GM12891 (cell line): ENCODE measurements at places on chromosomes 7 and 10.

DNA sequence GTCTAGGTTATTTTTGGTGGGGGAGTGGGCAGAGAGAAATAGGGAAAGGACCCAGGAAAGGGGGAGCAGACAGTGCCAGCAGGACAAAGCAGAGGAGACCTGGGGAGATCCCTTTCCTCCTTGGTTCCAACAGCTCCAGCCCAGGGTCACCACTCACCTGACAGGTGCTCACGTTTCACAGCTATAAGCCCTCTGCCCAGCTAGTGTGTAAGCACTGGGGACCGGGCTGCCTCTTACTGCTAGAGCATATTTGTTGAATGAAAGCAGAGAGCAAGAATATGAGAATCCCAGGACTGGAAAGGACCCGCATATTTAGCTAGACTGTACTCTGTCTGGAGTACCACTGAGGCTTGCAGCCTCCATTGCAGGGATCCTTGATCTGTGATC is 6.7 kb downstream of the ZCCHC24 start:
- DNase-seq, result no peak

- DNase-seq, result no peak
These were observed 844.9 kb upstream of the PHF14 start for GRCh38 chr7:10128748-10129147.

DNA sequence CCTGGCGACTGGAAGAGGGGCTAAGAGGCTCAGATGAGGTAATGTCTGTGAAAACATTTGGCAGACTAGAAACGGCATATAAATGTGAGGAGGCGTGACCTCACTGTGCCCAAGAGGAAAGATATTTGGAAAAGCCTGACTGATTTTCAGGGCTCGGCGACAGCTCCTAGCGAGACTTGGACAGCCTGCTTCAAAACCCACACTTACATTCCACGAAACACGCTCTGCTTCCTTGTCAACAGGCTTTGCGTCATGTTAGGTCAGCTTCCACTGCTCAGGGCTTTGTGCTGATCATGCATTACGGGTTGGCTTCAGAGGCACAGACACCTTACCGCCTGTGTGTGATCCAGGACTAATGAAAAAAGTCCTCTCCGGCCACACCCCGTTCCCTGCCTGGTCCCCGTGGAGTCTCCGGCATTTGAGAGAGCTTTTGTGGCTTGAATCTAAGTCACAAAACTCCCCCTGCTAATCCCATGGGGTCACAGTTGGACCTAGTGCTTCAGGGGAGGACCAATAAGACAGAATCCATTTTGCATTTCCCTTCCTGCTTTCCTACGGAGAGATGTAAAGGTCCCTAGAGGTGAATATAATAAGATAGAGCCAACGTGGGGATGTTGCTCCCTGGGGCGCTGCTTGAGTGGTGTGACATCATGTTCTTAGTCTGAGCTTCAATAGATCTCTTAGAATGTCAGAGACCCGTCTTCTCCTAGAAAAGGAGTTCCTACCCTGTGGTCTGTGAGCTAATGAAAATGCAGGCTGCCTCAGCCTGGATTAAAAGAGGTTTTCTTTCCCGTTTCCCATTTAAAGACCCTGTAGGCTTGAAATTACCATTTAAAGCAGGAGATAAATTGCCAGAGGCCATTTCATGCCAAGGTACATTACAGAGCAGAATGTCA is 25.5 kb downstream of the FGFBP3 start:
- no peak for DNase-seq

DNA sequence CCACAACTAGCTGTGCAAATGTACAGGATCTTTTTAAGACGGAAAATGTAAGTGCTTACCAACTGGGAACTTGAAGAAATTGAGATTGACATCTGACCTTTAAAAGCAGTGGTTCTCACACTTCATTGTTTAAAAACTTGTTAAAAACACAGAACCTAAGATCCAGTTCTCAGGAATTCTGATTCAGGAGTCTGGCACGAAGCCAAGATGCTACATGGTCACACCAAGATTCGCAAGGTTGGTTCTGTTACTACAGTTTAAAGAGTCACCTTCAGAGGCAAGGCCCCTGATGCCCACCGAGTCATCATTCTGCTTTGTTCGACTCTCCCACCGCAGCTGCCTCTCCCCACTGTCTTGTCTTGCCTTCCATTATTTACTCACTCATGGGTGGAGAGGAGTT is 113.3 kb downstream of the GLI3 start:
- DNase-seq, result no peak

- no peak for DNase-seq
These were observed 642.8 kb downstream of the TNS3 start for GRCh38 chr7:46939089-46939488.

DNA sequence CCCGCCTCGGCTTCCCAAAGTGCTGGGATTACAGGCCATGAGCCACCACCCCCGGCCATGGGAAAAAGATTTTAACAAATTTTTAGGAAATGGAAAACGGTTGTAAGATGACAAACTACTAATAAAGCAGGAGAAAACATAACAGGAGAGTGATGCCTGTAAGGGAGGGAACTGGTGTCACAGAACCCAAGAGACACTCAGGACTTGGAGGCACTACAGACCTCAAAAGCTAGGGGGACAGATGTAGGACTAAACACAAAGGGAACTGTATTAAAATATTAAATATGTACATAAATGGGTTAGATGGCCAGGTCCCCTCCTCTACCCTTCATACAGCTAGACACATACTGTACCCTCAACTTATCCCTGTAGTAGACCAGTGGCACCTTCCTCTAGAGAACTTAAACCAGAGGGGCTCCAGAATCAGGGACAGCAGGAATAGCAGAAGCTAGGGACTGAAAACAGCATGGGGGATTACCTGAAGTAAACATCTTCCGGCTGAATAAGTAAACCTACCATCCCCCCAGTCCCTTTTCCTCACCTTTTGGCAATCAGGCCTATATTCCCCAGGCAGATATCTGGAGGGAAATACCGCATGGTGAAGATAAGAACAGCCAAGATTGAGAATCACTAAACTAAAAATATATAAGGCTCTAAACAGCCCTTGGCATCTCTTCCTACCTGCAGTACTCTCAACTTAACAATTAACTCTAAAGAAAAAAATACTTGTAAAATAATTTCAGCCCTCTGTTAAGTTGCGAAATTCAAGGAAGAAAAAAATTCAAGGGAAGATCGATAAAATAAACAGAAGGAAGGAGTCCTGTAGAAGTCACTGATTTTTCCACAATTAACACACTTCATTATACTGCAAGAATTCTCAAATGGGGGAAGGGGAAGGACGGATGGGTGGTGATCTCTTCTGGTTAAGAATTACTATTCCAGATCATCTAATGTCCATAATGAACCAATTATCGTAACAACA is 15.5 kb downstream of the TM9SF3 start:
- DNase-seq, result no peak

DNA sequence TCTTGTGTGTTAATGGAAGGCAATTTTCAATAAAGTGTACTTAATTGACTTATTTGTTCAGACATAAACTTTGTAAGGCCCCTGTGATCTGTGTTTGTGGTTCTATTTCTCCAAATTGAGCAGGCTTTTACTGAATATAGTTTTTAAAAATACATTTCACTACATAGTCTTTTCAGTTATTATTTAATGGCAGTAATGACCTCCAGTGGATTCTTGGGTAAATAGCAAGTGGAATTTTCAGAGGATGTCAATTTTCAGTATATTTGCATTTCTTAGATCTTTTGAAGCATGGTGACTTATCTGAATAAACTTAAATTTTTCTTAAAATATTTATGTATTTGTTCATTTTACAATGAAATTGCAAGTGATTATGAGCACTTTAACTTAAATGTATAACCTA is 203.1 kb upstream of the PCLO start:
- DNase-seq, result no peak

GRCh38 chr7:47677664-47678063 is 95.8 kb upstream of the TNS3 start:
- no peak for DNase-seq

DNA sequence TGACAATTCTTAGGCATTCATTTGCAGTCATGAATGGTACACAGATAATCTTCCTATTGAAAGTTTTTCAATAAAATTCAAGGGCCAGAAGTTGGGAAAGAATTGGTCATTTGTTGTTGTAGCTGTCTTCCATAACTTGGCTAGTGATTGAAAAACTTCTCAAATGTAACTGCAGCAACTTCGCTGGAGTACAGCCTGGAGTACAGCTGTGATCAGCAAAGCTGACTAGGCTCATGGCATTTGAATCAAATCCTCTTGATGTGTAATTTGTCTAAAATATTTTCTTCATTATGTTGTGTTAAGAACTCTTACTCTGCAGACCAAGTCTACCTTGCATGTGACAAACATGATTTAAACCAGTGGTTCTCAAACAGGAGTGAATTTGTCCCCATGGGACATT is 226.5 kb upstream of the STEAP1 start:
- DNase-seq, result no peak

DNA sequence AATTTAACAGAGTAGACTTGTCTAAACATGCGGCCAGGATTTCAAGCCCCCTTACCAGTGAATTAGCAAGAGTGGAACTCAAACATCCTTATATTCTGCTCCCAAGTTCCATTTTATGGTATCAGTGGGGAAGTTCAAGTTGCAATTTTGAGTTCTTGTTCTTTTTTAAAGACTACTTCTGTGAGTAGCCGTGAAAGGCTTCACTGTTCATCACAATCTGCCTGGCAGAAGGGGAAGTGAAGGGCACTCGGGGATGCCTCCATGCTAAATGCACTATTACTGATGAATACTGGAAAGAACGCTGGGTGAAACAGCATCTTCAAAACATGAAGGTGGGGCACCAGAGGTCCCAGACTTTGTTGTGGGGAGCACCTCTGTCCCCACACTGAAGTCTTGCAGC is 22.4 kb upstream of the FGL2 start:
- no peak for DNase-seq

- no peak for DNase-seq
These were observed 22.6 kb downstream of the DOCK1 start for GRCh38 chr10:126927799-126928198.

DNA sequence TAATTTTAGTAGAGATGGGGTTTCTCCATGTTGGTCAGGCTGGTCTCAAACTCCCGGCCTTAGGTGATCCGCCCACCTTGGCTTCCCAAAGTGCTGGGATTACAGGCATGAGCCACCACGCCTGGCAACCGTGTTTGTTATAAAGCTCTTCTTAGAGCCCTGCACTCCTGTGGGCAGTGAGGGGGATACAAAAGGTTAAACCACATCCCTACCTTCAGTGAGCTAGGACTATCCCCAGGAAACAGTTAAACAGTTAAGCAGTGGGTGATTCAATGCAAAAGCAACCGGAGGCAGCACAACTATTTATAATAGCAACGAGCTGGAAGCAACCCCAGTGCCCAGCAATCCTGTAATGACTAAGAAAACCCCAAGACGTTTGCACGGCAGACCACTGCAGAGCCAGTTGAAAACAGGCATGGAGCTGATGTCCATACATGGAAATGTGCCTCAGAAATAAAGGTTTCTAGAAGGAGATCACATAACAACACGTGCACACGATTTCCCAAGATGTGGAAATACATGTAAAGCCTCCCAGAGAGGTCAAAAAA is 107.2 kb upstream of the LYZL2 start:
- DNase-seq, result peak; percentile 17

GRCh38 chr10:34413756-34414587 is 401.1 kb downstream of the PARD3 start:
- no peak for DNase-seq

- DNase-seq, result no peak
These were observed 220.9 kb upstream of the MKLN1 start for GRCh38 chr7:131106681-131107336.

- no peak for DNase-seq
These were observed 49.2 kb downstream of the IQUB start for GRCh38 chr7:123485187-123485586.

GRCh38 chr10:119407254-119407777 is 135.2 kb downstream of the RGS10 start:
- DNase-seq, result no peak

- DNase-seq, result no peak
These were observed 637 bp downstream of the SAMD8 start for GRCh38 chr10:75111907-75112679.

DNA sequence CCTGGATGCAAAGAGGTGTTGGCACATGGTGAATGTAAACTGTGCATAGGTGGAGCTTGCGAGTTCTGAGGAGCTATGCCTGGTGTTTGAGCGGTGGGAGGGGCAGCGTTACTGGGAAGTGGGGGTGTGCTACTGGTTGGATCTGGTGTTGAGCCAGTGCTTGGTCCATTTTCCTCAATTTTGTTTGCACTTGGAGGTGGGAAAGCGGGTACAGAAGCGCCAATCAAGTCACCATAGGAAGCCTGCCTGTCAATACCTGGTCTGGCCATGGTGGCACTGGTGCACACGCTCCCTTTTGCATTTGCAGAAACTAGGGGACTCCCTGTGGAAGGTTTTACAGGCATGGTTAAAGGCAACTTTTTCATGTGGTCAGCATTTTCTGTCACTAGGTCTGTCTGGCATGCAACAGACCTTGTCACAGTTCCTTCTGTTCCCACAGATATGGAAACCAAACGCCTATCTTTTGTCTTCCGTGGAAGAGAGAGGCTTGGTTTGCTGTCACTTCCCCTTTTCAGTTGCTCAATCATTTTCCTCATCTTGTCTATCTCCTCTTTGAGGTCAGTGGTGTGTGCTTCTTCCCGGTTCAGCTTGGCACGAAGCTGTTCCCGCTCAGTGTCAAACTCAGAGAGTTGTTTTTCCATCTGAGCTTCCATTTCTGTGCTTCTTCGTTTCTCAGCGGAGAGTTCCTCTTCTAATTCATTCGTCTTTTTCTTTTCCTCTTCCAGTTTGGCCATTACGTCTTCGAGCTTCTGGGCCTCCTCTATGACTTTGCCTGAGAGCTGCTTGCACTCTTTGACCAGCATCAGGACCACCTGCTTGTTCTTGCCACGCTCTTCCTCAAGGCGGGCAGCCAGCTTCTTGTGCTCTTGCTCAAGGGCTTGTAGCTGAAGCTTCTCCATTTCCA is 81.1 kb downstream of the CTTNBP2 start:
- no peak for DNase-seq

DNA sequence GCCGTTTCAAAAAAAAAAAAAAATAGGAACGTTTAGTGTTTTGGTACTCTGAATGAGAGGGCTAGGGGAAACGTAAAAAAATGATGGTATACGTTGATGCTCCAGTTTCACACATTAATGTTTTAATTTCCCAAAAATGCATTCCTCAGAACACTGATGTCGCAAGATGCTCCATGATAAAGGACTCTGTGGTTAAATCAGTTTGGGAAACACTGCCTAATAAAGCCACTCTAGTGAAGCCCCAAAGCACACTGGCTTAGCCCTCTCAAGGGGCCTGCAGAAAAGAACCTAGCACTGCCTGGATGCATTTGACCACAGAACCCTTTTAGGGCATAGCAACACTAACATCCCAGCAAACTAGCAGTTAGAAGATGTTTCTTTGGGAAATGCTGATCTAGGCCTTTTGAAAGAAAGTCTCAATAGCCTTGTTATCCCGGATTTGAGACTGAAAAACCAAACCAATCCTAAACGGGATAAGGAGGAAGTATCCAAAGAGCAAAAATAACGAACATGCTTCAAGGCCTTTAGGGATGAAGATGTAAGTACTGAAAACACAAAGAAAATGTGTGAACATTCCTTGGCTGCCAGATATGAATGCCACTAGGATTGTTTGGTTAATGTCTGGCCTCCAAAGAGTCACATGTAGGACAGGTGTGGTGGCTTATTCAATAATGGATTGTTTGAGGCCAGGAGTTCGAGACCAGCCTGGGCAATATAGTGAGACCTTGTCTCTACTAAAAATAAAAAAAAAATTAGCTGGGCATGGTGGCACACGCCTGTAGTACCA is 11.0 kb downstream of the DLG5 start:
- no peak for DNase-seq

- DNase-seq, result no peak
These were observed 1.5 kb upstream of the NRP1 start for GRCh38 chr10:33335801-33336581.
